ENCODE measurements at places on chromosomes 1 and 21.

DNA sequence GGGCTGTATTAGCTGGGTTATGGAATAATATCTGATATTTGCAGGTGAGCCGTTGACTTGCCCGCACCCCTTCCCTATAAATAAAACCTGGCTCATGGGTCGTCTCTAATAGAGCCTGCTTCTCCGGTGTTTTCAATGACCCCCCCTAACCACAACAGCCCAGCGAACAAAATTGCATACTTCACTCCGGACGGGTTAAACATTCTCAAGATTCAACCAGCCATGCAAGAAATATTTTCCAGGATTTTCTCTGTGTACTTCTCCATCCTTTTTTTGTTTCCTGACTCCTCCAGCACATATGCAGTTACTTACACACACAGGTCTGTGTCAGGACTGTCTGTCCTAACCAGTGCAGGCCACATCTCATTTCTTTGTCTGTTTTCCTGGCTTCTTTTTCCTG is 267.7 kb downstream of the ZNF648 start:
- no peak for DNase-seq

GRCh38 chr1:94202241-94202640 is 35.1 kb downstream of the ARHGAP29 start:
- no peak for DNase-seq

- no peak for DNase-seq
These were observed 45.2 kb downstream of the COQ8A start for GRCh38 chr1:226985239-226985838.

DNA sequence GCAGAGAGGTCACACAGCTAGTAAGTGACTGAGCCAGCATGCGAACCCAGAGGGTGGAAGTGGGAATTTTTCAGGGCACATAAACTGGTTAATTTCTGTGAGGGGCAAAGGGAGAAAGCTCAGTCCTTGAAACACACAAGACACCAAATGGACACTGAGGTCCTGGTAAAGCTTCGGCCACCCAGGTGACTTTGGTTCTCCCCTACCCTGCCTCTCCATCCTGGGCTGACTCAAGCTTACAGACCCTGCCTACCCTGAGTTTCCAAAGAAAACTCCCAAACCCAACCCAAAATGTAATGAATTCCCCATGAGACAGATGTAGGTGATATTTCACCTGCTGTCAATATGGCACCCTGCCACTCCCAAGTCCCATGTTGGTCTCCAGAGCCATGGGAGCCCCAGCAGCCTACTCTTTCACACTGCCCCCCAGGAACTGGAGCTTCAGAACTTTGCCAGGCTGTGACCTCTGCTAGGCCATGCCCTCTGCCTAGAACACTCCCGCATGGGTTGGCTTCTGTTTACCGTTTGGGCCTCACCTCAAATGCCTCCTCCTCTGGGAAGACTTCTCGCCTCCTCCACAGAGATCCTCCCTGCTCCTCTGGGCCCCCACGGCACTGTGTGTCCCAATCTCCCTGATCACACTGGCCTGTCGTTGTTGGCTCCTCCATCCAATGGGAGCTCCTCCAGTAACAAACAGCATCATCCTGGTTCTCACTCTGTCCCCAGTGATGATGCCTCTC is 3.7 kb upstream of the LRP8 start:
- no peak for DNase-seq

- DNase-seq: no peak
These were observed 95.8 kb downstream of the VWA5B1 start for GRCh38 chr1:20386323-20387081.

- no peak for DNase-seq
These were observed 104.6 kb upstream of the IVNS1ABP start for GRCh38 chr1:185421485-185422107.

- DNase-seq: no peak
These were observed 11.1 kb downstream of the VANGL2 start for GRCh38 chr1:160411271-160412027.

- DNase-seq: no peak
These were observed 198.6 kb downstream of the KIF26B start for GRCh38 chr1:245353411-245353810.

DNA sequence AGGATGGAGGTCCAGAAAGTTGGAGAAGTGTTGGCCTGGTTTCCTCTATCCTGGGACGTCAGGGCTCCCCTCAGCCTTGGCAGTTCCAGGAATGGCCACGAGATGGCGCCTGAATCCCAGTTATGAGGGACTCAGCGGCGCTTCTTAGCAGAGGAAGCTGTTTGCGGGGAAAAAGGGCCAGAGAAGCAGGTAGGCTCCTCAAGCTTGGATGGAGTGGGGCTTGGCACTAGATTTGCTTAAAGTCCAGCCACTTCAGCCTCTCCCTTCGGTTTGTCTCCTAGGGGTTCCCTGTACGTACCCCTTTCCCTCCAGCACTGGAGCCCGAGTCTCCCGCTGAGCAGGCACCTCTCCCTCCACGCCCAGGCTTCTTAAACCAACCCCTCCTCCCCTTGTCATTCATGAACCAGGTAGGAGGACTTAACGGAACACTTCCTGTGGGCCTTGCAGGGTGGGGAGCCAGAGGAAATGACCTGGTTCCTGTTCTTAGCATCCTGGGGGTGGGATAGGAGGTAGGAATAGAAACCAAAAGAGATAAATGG is 32.0 kb upstream of the TENT5B start:
- DNase-seq: peak; percentile 87

DNA sequence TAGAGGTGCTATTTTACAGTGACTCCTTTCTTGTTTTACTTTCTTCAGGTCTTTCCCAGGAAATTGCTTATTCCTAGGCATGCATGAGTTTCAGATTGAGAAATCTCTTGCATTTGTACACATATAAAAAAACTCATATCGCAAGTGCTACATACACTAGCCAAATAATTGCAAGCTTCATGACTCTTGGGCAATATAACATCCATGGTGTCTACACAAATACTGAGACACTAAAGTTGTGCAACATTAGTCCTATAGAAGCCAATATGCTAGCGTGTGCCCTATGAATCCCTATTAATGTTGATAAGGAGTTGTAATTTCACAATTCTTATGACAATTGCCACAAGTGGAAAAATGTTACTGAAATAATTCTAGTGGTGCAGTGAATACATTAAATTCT is 591.0 kb downstream of the ADGRL2 start:
- no peak for DNase-seq
